ENCODE measurements at places on chromosomes 2 and 18. TPM values are rescaled to one million over a fixed set of nuclear protein-coding genes. Genes with fewer than 3 reads are reported as not detected.

NT5DC4 gene
- not detected for total RNA-seq

PAX3 gene
- not detected for total RNA-seq

PTPRN gene
- total RNA-seq, result 0.42 TPM

DNAH7 gene
- 0.04 TPM for total RNA-seq

TRIM43 gene
- total RNA-seq, result not detected

SYT4 gene
- total RNA-seq, result not detected

ATP8B1 gene
- 0.06 TPM for total RNA-seq

FRZB gene
- total RNA-seq, result not detected

SOS1 gene
- total RNA-seq, result 62.1 TPM

C2orf78 gene
- not detected for total RNA-seq

ZAP70 gene
- 206 TPM for total RNA-seq

DYNAP gene
- not detected for total RNA-seq

SH2D6 gene
- total RNA-seq, result 0.36 TPM

UGT1A4 gene
- total RNA-seq, result not detected

MROH2A gene
- not detected for total RNA-seq

GPR75 gene
- total RNA-seq, result 2.0 TPM

CAPG gene
- 23.4 TPM for total RNA-seq

EPB41L5 gene
- 4.4 TPM for total RNA-seq

TNFAIP6 gene
- total RNA-seq, result not detected

MEIS1 gene
- not detected for total RNA-seq

DOK6 gene
- total RNA-seq, result not detected

LRRTM4 gene
- total RNA-seq, result not detected

ME2 gene
- total RNA-seq, result 132 TPM

SLC4A5 gene
- 1.6 TPM for total RNA-seq

GPR45 gene
- total RNA-seq, result not detected

BMP10 gene
- not detected for total RNA-seq

GNAL gene
- 0.15 TPM for total RNA-seq

SCN9A gene
- total RNA-seq, result not detected

GEN1 gene
- total RNA-seq, result 28.2 TPM

ABCA12 gene
- total RNA-seq, result not detected

ERBB4 gene
- total RNA-seq, result not detected

ANKRD30B gene
- not detected for total RNA-seq

C2orf66 gene
- total RNA-seq, result not detected

OTOS gene
- not detected for total RNA-seq

CAPN14 gene
- 0.30 TPM for total RNA-seq

CDH20 gene
- 0.06 TPM for total RNA-seq
